Activated CD8-positive, alpha-beta memory T cell treated with anti-CD3 and anti-CD28 coated beads for 48 hours (primary cell): ENCODE measurements at places on chromosomes 5 and 9.

DNA sequence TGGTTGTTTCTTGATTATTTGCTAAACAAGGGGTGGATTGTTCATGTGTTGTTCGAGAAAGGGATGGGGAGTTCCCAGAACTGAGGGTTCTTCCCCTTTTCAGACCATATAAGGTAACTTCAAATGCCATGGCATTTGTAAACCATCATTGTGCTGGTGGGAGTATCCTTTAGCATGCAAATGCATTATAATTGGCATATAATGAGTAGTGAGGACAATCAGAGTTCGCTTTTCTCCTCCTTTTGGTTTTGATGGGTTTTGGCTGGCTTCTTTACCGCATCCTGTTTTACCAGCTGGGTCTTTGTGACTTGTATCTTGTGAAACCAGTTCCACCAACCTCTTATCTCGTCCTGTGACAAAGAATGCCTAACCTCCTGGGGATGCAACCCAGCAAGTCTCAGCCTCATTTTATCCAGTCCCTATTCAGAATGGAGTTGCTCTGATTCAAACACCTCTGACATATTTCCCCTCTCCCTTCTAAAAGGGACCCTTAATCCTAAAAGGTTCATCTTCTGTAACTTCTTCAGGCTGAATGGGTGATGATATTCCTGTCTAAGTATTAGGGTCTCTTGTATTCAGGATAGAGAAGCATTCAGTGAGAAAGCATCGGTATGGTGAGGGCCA is 8.7 kb upstream of the FBN2 start:
- no peak for DNase-seq

DNA sequence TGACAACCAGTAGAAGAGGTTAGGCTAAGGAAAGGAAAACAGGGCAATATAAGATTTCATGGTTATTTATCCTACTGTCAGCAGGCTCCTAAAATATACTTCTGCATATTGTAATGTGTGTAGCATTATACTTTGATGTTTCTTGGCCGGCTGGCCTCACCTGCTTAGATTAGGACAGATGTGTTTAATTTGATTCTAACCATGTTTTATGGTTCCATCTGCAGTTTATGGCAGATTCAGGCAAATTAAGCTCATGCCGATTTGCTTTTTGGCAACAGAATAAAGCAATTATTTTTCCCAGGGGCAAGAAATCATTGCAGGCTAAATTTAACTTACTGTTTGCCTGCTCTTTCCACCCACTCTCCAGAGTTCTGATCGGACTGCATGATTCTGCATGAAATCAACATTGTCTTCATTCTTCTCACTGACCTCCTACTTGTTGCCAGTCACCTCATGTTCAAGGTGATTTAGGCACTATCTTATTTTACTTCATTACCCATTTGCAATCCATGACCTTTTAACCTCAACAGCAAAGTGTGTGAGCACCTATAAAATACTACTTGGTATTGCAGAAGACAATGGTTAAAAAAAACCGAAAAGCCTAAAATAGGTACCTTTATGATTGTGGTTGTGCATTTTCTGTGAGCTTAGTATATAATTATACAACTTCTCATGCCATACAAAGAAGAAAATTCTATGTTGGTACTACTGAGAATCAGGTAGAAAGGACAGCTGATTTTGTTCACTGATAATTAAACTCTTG is 125.2 kb downstream of the EDIL3 start:
- no peak for DNase-seq

DNA sequence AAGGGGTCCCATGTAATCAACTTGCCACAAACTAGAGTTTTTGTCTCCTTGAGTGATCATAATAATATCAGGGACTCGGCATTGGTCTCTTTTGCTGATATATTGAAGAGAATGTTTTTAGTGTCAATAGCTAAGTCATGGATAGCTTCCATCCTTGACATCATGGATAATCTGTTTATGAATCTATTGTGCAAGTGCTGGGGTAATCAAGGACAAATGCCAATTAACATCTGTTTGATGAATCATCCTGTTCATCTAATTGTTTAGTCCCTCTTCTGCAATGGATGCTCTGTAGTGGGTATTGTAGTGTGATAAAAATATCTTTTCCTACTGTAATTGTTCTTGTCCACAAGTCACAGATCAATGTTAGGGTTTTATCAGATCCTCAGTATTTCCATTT is 607.5 kb upstream of the SEMA6A start:
- no peak for DNase-seq

DNA sequence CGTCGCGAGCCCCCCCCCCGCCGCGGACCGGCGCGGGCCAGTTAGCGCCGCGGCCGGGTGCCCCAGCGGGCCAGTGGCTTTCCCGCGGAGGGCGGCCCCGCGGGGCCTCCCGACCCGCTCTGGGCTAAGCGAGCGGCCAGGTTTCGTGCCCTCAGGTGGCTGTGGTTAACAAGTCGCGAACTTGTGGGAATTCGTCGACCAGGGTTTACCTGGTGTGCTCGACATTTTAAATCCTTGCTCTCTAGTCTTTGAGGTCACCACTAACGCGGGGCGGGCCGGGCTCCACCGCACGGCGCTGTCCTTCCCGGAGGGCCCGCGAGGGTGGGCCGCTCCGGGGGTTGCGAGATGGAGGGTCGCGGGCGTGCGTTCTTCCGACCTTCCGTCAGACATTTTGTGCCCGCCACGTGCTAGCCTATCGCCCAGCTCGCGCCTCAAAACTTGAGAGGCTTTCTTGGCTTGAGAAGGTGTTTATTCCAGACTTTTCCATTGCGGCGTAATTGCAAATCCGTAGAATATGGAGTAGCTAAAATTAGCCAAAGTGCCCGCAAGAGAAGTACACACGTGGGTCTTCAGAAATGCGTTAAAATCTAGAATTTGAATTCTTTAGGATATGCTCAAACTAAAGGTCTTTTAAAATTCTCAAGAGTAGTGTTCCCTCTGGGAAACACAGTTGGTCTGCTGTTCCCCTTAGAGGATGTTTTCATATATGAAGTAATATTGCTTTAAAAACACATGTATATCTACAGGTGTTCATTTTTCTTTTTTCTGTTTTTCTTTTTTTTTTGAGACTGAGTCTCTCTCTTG is 2.1 kb downstream of the ANP32B start:
- no peak for DNase-seq

DNA sequence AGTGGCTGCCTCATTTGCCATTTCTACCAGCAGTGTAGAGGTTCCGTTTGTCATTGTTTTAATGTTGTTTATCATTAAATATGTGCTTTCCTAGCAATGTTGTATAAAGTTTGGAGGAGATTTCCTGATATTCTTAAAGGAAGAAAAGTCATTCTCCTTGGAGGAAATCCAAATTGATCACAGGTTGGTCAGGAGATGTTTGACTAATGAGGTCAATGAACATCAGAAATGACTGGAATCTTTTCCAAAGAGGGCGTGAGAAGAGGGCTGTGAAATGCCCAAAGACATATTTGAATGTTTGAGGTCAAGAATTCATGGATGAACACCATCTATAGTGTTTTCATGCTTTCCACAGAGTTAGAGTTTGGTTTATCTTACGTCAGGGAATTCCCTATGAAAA is 471.3 kb downstream of the MAT2B start:
- DNase-seq: no peak

GRCh38 chr5:176887252-176887849 is 11.8 kb downstream of the HK3 start:
- DNase-seq: no peak

GRCh38 chr5:82525626-82526025 is 247.5 kb upstream of the RPS23 start:
- DNase-seq: no peak

GRCh38 chr9:109026306-109026705 is 13.0 kb upstream of the CTNNAL1 start:
- no peak for DNase-seq

GRCh38 chr5:178507151-178507932 is 82.9 kb downstream of the COL23A1 start:
- DNase-seq: no peak

- DNase-seq: no peak
Observed at GRCh38 chr9:137592767-137593166, 2.5 kb upstream of the ZMYND19 start.

DNA sequence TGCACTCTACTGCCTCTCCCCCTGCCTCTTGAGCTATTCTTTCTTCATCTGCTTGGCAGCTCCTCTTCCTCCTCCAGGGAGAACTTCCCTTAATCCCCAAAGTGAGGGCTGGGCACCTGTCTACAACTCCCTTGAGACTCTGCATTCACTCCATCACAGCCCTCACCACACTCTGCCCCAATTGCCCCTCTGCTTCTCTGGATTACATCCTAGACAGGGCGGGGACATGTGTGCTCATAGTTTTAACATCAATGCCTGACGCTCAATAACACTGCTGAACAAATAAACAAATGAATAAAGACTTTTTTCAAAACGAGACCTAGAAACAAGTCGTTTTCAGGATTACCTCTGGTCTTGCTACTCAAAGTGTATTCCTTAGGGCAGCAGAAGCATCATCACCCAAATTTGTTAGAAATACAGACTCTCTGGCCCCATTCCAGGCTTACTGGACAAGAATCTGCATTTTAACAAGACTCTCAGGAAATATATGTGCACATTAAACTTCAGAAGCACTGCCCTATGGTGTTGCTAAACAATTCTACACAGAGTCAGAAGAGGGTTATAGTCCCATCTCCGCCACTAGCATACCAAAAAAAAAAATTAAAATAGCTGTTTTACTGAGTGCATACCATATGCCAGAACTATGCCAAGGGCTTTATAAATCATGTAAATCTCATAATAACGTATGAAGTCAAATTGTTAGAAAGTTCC is 115.6 kb downstream of the CDK5RAP2 start:
- no peak for DNase-seq

DNA sequence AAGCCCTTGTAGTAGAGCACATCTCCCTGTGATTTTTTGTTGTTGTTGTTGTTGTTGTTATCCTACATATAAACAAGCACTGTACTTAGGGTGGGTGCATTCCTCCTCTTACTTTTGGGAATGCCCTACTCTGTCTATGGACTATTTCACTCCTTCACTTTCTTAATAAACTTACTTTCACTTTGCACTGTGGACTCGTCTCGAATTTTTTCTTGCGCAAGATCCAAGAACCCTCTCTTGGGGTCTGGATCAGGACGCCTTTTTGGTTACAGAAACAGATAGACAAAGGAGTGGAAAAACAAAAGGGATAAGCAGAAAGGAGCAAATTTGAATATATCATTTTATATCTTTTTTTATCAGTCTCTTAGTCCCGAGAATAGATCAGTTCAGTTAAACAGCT is 14.4 kb upstream of the PAIP1 start:
- DNase-seq: no peak

- no peak for DNase-seq
Observed at GRCh38 chr9:107348836-107349235, 65.8 kb downstream of the RAD23B start.

DNA sequence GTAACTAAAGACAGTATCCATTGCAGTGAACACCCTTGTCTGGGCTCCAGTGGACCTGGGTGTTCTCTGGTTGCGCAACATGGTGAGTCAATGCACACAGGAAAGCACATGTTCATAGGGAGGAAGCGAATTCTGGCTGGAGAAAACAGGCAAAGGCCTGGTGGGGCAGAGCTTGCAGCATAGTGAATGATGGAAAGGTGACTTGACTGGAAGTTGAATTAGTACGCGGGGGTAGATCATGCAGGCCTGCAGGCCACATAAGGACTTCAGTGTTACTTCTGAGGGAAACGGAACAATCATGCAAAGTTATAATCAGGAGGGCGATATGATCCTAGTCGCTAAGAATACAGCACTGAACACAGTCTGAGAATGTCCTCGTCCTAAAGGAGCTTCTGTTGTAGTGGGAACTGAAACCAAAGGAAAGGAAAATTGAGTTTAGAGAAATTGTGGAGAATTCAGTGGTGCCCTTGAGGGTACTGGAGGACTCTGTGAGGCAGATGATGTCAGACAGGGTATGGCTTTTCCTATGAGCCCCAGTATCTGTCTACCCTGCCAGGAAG is 71.9 kb upstream of the RANBP3L start:
- no peak for DNase-seq

GRCh38 chr9:77455312-77455927 is 192.7 kb downstream of the GNA14 start:
- DNase-seq: no peak
